T-helper 1 cell treated with Interleukin-12 subunit alpha and Interleukin-12 subunit beta and Interleukin-4 antibody, amounts not matched to agents 30 ng/mL and 1 ng/mL, for 36 hours (primary cell): ENCODE measurements at places on chromosomes 7 and 10. TPM values are rescaled to one million over a fixed set of nuclear protein-coding genes. Genes with fewer than 3 reads are reported as not detected.

The PON2 gene
- total RNA-seq: 4.6 and 5.7 TPM in 2 replicates

The RALA gene
- 36.4 TPM in 2 replicates for total RNA-seq

The NACAD gene
- total RNA-seq: 0.05 TPM in 1 of 2 replicates, not detected in the other

The ASZ1 gene
- not detected in 2 replicates for total RNA-seq

The MMD2 gene
- not detected in 2 replicates for total RNA-seq

The CRHR2 gene
- total RNA-seq: not detected in 2 replicates

The PLPP4 gene
- total RNA-seq: not detected in 2 replicates
